ENCODE measurements at places on chromosomes 16 and 17.

DNA sequence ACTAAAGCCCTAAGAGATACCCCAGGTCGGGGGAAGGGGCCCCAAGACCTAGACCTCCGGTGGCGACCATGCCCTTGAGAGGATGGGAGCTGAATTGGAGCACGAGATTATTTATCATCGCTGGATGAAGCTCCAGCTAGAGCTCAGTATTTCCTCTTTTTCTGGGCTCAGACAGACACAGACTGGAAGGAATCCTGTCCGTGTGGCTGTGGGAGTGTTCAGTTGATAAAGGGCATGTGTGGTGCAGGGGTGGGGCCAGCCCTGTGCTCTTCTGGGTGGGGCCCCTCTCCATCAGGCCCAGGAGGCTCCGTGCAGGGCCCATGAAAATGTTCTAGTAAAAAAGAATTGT is 6.3 kb upstream of the CBX4 start:
- DNase-seq = no peak

DNA sequence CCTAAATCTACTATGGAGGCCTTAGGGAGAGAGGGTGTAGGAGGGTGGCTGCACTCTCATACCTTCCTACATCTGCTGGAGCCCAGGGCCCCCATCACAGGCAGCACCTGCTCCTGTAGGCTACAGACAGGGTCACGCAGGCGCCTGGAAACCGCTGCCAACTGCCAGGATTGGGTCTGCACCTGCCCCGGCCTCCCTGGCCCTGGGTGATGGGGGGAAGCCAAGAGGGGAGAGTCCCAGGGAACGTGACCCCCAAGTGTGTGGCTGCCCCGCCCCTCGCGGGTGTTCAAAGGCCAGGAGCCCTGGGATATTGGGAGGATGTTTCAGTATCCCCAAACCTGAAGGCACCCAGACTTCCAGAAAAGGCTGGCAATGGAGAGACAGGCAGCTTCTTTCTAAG is 5.6 kb upstream of the TEX19 start:
- DNase-seq = no peak

DNA sequence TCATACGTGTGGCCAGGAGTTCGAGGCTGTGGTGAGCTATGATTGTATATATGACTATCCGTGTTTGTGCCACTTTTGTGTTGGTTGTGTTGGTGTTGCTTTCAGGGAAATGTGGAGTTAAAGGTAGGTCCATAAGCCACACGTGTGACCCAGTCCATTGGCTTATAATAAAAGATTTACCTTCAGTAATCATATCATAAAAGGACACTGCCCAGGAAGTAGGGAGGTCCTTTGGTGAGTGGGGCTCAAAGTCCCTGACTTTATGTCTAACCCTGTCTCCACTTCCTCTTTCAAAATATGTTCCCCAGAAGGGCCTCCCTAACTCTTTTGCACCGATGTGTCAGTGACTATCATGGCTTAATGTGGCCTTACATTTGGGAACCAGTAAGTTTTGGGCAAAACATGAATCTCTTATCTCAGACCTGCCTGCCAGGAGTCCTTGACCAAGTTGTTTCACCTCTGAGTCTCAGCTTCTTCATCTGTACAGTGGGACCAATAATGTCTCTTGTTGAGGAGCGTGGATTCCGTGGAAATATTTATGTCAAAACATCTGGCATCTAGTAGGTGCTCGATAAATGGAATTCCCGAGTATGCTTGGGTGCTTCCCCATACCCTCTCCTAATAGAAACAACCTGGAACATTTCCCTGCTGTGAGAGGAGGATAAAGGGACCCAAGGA is 4.8 kb downstream of the TNP2 start:
- no peak for DNase-seq

DNA sequence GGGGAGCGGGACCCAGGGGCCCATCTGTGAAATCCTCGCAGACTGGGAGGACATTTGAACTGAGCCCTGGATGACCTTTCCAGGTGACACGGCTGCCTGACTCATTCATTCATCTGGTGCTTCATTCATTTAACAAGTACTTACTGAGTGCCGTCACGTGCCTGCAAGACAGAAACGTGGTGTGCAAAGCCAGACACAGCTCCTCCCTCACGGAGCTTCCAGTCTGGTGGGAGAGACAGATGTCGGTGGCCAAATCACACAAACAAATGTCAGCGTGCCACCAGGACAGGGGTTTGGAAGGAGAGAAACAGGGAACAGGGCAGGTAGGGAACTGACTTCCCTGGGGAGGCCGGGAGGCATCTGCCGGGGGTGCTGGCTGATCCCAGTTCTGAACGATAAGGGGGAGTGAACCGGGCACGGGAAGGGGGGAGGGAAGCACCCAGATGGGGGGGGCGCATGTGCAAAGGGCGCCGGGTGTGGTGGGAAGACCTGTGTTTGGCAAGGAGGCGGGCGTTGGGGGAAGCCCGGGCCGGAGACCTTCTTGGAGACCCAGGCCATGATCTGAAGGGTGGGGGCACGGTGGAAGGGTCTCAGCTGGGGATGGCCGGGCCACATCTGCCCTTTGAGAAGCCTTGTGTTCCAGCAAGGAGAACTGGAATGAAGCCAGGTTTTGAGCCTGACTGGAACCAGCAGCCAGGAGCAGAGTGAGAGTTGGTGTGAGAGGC is 93.6 kb upstream of the CIBAR2 start:
- no peak for DNase-seq

GRCh38 chr17:43599835-43600234 is 53.7 kb upstream of the ETV4 start:
- DNase-seq = no peak

- no peak for DNase-seq
Measured at GRCh38 chr16:27259710-27260109, 8.9 kb downstream of the NSMCE1 start.

GRCh38 chr17:32993977-32994376 is 2.3 kb downstream of the SPACA3 start:
- no peak for DNase-seq

- no peak for DNase-seq
Measured at GRCh38 chr16:50530277-50531236, 17.6 kb upstream of the NKD1 start.

DNA sequence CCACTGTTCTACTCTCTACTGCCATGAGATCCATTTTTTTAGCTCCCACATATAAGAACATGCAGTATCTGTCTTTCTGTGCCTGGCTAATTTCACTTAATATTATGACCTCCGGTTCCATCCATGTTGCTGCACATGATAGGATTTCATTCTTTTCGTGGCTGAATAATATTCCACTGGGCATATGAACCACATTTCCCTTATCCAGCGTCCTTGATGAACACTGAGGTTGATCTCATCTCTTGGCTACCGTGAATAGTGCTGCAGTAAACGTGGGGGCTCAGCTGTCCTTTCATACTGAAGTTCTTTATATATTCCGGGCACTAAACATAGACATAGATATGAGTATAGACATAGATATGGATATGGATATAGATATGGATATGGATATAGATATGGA is 109.3 kb upstream of the TNRC6C start:
- no peak for DNase-seq

GRCh38 chr16:745739-746138 is 4.9 kb upstream of the CIAO3 start:
- DNase-seq = peak; percentile 35

- no peak for DNase-seq
Measured at GRCh38 chr17:69492410-69493071, 78.0 kb downstream of the MAP2K6 start.

DNA sequence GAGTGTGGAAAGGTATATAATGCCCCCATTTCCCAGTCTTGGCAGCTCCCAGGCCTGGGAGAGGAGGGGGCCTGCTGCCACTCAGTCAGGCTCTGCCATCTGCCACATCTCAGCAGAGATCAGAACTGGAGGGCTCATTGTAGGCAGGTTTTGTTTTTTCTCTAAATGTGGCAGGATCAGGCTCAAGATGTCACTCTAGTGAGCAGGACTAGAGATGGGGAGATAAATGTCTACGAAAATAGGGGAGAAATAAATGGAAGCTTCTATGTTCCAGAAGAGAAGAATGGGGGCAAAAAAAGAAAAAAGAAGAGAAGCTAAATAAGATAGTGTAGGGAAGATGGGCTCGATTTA is 13.9 kb downstream of the NXPH3 start:
- DNase-seq = no peak

GRCh38 chr16:2713523-2713922 is 6.5 kb downstream of the PRSS27 start:
- DNase-seq = no peak

- no peak for DNase-seq
Measured at GRCh38 chr17:9971991-9972390, 66.9 kb upstream of the RCVRN start.

- DNase-seq = no peak
Measured at GRCh38 chr17:32103476-32104113, 38.7 kb upstream of the RHOT1 start.

DNA sequence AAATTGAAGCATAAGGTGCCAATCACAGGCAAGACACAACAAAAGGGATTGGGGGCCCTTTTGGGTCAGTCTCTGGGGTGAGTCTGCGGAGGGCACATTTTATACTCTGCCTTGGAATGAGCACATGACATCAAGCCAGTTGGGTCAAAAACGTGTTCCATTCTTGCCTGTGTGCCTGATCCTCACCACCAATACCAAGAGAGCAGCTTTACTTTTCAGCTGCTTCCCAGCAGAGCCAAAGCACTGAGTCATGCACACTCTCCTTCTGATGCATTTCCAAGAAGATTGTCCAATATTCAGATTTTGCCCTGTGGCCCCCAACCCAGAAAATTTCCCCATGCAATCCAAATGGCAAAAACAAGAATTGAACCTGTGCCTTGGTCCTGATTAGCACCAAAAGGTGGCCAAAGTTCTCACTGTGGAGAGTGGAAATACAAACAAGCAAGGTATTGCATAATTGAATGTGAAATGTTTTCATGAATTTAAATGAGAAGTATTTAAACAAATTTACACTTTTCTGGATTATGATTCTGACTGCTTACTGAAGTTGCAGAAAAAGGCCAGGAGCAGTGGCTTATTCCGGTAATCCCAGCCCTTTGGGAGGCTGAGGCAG is 217.8 kb upstream of the SOX9 start:
- DNase-seq = no peak

GRCh38 chr17:1109606-1110540 is 69.9 kb downstream of the ABR start:
- no peak for DNase-seq

DNA sequence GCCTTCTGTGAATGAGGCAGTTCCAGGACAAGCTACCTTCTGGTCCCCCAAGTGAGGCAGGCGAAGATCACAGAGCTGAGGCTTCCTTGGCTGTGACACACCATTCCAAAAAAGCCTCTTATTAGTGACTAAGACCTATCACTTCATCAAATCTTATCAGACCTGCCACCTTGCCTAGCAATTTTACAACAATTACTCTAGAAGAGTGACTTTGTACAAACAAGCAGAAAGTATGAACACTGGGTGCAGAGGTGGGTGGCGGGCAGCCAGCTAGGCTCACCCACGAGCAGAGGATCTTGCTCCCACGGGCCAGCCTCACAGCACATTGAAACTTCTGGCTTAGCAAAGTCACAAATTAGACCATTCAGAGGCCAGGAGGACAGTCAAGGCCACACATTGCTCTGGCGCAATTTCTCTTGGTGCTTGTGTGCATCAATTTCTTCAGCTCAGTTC is 2.2 kb upstream of the ICAM2 start:
- DNase-seq = peak; percentile 50

DNA sequence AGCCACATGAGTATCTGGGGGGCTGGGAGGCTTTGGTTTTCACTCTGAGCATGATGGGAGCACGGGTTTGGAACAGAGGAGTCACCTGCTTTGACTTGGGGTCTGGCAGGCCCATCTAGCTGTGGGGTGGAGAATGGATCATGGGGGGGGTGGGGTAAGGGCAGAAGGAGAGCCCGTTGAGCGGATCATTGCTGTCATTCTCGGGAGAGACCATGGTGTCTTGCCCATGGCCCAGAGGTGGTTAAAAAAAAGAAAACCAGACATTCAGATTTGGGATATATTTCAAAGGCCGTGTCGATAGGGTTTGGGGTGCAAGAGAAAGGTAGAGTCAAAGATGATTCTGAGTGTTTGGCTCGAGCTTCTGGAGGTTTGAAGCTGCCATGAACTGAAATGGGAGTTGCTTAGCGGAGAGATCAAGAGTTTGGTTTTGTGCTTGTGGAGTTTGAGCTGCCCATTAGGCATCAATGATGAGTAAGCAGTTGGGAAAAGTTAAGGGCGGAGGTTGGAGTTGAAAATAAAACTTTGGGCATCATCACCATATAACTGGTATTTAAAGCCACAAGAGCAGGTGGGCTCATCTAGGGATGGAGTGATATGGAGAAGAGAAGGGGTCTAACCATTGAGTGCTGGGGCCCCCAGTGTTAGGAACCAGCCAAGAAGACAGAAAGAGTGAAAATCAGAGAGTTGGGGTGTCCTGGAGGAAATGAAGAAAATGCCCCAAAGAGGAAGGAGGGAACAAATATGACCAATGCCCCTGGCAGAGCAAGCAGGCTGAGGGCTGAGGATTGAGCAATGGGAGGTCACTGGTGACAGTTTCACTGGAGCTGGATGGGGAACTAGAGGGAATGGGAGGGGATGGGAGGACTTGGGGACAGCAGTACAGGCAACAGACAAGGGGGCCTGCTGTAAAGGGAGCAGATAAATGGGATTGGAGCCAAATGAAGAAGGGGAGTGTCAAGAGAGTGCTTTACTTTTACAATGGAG is 1.9 kb downstream of the NOD2 start:
- DNase-seq = no peak

GRCh38 chr17:9907131-9907530 is 2.1 kb upstream of the RCVRN start:
- no peak for DNase-seq
